ENCODE measurements at places on chromosomes 12 and 14.

DNA sequence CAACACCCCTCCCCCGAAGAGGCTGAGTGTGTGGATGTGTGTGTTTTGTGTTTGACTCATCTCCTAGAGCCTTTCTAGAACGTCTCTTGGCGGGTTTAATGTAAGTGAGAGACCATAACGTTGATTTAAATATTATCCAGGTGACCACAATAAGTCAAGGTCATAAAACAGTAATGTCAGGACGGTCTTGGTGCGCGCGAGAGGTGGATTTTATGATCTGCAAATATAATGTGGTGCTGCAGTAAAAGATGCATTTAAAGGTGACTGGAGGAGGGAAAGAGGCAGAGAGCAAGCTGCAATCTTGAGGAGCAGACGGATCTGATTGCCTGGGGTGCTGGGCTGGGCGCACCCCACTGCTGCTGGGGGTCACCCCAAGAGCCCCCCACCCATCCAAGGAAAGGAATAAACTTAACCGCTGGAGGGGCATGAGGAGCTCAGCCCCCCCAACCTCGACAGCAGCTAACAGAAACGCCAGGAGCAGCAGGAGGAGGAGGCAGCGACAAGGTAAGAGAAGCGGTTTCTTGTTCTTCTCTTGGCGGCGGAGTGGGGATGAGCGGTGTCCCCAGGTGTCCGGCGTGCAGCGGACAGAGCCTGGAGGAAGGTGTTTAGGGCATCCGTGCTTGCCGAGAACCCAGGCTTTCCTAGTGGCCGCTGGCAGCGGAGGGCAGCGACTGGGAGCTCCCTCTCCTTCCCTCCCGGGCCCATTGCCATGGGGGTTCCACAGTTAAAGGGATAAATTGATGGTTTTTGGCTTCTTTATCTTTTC, 5.5 kb downstream of the HOXC10 start:
- DNase-seq, result no peak

DNA sequence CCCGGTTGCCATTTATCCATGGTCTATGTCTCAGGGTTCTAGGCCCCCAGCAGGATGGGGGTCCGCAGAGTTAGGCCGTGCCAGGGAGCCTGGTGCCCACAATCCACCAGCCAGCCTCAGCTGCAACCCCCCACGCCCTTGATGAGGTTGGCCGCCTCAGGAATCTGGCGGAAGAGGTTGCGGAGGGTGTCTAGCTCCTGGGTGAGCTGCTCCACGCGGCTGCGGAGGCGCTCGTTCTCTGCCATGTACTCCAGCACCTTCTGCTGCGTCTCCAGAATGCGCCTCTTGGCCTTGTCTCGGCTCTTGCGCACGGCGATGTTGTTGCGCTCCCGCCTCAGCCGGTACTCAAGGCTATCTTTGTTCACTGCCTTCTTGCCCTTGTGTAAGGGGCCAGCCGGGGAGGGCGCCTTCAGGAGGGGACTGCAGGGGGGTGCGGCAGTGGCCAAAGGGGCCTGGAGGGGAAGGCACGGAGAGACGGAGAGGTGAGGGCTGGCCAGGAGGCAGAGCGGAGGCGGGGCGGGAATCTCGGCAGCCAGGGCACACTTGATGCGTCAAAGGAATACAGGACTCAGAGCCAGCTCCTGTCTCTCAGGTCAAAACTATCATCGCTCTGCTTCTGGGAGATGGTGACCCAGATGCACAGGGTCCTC, 1.6 kb downstream of the CEBPE start:
- no peak for DNase-seq

DNA sequence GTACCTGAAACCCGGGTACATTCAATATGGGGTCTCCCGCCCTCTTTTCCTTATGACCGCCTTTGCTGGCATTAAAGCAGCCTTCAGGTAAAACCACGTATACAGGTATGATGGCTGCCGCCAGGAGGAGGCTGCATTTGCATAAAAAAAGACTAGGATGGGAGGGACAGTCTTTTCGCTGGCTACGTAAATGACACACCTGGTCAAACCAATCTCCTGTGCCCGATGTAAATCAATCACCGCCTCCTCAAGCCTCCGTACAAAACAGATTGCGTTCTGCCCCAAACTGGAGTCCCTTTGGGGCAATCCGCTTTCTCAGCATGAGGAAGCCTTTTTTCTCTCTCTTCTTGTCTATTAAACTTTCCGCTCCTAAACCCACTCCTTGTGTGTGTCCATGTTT, 8.1 kb upstream of the ALDH1L2 start:
- DNase-seq, result no peak

- no peak for DNase-seq
Measured at GRCh38 chr14:23041729-23042128, 283 bp upstream of the PSMB11 start.

GRCh38 chr14:45680531-45680930, 427.5 kb upstream of the MIS18BP1 start:
- DNase-seq, result no peak

DNA sequence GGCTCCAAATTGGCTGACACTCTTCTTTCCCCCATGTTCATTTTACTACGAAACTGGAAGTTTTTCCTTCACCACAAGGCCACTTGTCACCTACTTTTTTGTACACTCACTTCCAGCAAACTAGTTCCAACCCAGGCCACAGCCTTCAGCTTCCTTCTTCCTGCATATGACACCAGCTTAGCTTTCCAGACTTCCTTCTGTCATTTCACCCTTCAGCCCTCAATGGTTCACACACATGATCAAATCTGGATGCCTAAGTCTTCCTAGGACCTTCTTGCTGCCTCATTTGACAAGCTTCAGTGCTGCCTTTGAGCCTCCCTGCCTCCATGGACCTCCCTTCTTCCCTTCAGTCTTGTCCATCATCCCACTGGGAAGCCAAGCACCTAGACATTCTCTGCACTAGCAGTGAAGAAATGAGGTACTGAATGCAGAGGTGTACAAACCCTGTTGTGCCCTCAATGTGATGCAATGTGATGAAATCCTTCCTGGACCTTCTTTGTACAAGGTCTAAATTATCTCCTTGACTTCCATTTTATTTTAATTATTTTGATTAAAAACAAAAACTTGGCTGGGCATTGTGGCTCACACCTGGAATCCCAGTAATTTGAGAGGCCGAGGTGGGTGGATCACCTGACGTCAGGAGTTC, 4.3 kb upstream of the REC8 start:
- DNase-seq, result no peak

GRCh38 chr12:82099216-82099615, 259.0 kb downstream of the CCDC59 start:
- no peak for DNase-seq
